ENCODE measurements at places on chromosomes 1 and 21.

DNA sequence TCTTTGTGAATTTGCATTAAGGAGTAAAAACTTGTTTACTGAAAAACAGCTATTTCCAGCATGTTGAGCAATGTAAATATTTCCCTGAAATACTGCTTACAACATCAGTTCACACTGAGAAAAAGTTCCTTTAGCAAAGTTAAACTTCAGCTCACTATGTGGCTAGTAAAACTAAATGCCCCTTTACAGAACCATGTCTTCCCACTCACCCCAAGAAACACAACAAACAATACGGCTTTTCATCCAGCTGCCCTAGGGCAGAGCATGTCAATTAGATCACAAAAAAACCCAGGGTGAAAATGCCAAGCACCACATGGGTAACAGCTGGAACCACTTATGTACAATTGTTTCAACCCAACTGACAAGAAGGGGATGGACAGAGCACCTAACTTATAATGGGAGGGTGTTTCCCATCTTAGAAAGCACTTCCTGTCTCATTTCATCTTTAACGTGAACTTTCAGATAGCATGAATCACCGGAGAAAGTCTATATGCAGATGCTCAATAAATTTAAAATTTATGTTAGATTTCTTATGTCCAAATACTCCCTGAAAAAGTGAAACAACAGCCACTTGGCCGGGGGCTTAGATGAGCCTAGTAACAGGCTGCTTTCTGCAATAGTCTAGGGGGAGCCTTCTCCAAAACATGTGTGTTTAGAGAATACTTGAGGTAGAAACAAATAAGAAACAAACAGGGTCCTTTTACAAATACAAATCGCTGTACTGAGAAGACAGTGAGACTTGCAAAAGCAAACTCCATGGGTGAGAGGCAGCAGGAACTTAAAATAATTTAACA, 6.6 kb downstream of the NID1 start:
- DNase-seq, result peak; percentile 74

DNA sequence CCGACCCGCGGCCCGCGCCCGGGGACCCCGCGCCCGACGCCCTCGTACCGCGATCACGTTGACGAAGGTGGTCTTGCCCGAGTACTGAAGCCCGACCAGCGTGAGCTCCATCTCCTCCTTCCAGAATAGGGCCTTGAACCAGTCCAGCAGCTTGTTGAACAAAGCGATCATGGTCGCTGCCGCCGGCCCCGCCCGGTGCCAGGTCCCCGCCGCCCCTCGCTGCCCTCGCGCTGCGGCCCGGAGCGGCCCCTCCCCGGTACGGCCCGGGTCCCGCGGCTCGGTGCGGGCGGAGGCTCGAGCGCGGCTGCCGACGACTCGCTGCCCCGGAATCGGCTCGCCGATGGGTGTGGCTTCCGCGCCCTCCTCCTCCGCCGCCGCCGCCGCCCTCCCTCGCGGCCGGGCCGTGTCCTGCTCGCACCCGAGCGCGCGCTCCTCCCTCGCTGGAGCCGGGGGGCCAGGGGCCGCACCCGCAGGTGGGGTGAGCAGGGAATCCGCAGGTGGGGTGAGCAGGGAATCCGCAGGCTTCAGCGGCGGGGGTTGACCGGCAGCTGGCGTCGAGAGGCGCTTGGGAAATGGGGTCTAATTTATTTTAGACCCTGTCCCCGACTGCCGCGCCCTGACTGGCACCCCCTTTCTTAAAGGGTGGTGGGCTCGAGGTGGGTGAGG, at the start of gene ARL8A:
Gene ARL8A, minus strand, starts transcription at position 336 of the 666 bp plus-strand sequence. Its CDS starts 165 bp downstream, at position 171.
- peak; percentile 67 for DNase-seq

DNA sequence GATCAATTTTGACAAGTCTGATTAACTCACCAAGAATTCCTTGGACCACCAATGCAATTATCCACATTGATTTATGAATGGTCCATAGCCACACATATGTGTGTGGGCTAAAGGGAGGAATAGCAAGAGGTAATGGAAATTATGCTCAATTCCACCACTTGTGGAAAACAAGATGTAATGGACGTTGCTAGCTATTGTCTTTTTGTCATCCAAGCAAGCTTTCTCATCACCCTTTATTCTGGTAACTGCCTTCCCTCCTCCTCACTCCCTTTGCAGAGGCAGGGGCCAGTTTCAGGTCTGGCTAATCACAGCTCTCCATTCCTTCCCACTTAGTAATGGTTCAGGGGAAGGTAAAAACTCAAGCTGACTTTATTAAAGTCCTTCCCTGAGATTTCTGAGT, 24.7 kb upstream of the RAB3GAP2 start:
- no peak for DNase-seq

DNA sequence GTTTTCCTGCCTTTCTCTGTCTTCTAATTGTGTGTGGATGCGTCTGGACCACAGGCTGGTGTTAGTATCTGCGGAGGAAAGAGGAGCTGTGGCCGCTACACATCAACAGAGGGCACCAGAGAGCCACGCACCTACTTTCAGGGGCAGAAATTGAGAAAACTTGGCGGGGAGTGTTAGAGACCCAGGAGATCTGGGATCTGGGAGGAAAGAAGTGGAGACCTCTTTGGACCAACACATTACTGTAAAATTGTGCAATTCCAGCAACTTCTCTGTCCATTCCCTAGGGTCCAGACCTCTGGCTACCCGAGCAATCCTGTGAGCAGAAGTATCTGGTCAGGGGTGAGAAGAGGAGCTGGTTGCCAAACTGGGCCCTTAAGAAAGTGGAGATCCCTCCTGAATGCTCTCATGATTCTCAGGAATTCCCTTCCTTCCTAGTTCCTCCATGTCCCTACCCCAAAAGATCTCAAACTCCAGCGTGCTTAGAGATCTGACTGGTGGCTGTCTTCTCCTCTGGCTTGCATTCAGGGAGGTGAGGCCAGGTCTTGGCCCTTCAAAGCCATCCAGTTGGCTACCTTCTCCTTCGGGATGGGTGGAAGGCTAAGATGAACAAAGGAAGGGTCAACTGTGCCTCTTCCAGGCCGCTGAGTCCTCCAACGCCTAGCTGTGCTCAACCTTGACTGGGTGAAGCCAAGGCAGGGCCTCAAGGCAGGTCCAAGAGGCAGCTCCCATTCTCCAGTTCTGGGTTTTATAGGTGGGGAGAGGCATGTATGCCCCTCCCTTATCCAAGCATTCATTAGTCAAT, 1.2 kb upstream of the KIRREL1 start:
- peak; percentile 40 for DNase-seq

DNA sequence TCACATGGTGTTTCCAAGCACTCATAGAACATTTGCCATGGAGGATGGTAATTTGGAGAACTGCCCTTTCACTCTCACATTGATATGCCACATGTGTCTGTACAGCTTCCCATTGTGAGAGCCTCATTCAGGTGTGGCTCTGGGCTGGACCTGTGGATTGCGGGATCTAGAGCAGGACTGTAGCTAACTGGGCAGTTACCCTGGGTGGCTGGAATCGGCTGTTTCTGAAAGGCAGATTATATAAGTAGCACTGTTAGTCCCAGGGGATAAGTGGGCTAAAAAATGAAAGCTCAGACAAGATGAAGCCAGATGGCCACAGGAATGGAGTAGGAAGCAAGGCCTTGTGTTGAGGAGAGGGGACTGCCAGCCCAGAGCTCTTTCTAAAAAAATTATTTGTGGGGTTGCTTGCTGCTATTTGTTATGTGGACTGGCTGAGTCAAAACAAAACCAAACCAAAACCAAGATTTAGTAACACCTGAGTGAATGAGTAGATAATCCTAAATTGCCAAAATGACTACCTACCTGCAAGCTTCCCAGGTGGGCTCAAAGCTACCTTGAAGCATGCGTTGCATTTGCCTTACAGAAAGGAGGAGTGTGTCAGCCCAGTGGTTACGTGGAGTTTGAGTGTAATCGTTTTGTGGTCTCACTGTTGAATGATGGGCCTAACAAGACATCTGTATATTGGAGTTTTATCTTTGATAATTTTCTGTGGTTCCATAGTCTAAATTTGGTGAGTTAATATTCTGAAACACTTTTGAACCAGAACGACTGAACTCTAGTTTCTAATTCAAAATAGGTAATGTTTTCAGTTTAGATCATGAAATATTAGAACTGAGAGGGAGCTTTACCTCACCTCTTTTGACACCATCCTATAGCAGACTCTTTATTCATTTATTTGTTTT, 58.0 kb downstream of the SDCCAG8 start:
- peak; percentile 91 for DNase-seq

- peak; percentile 66 for DNase-seq
Observed at GRCh38 chr1:160474392-160475242, 48.4 kb downstream of the SLAMF6 start.

DNA sequence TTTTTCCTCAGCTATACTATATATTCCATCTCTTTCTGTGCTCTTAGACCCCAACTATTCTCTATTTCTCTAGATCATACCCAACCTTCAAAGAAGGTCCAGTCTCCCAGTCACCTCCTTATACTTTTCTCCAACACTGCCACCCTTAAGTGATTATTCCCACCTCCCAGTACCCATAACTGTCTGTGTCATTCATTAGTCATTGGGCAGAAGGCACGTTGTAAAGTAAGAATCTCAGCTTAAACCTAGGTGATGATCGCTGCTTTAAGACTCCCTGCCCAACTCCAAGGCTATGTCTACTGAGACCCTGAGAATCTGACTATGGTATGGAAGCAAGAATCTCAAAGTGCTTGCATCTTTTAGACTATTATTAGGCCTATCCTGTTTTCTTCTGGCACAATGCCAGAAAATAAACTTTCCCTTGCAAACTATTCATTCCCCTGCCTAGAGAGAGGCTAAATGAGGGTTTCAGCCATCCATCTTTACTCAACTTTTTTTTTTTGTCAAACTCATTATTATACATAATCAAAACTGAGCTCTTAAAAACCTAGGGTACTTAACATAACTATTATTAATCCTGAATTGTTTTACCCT, 174.3 kb upstream of the DPT start:
- DNase-seq, result no peak

DNA sequence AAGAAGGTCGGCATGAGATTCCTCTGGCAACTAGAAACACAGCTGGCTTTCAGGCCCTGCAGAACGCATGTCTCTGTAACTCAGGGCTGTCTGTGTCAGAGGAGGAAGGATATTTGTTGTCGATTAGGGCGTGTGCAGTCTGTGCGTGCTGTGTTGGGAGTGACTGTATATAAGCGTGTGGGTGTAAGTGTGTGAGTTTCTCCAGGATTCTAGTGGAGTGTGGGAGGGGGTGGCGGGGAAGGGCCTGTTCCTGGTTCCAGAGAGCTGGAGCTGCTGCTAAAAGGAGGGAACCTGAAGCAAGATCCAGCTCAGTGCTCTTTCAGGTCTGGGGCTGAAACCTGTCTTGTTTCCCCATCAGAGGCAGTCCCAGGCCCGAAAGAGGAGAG, 74.3 kb downstream of the SLC16A1 start:
- no peak for DNase-seq

GRCh38 chr1:16032388-16033102, 10.7 kb downstream of the CLCNKA start:
- DNase-seq, result peak; percentile 82

DNA sequence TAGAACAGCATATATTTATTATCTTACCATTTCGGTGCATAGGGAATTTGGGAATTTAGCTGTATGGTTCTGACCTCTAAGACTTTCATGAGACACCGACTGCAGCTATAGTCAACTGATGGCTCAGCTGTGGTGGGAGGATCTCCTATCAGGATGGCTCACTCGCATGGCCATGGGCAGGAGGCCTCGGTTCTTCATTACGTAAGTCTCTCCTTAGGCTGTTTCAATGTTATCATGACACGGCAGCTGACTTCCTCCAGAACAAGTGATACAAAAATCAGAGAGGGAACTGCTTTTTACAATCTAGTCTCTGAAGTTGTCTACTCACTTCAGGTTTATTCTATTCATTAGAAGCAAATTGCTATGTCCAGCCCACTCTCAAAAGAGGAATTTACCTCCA, 13.3 kb upstream of the CAPN8 start:
- DNase-seq, result no peak

- no peak for DNase-seq
Observed at GRCh38 chr1:228310162-228310792, 96.4 kb downstream of the TRIM11 start.

- peak; percentile 95 for DNase-seq
Observed at GRCh38 chr21:25421321-25422028, 185.8 kb downstream of the MRPL39 start.

DNA sequence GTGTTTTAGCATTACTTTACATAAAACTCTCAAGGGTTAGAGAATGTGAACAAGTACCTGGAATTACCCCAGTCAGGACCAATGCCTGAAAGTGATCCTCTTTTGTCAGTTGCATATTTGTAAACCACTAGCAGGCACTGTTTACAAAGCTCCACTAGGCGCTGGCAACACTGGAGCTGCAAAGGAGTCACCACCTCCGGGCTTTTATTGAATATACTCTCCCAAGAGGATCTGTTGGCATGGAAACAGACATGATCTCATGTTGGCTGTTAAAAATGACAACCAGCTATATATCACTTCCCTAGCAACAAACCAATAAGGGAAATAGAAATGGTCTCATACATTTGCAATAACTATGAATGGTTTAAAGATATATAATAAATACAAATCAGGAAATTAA, 116.0 kb downstream of the TTLL7 start:
- DNase-seq, result peak; percentile 42

DNA sequence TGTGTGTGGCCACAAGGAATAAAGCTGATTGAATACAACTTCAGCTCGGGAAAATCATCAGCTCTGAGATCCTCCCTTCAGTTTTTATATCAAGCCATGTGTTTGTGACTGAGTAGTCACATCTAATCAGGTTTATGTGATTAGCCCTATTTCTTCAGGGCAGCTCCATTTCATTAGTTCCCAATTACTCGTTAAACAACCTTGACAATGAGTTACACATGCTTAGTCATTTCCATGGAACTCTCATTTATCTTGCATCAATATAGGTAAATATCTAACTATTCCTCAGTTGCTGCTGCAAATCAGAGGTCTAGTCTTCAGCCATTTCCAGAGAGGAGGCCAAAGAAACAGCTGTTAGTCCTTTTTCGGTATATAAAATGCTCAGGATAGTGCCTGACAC, 16.3 kb downstream of the CRB1 start:
- no peak for DNase-seq

DNA sequence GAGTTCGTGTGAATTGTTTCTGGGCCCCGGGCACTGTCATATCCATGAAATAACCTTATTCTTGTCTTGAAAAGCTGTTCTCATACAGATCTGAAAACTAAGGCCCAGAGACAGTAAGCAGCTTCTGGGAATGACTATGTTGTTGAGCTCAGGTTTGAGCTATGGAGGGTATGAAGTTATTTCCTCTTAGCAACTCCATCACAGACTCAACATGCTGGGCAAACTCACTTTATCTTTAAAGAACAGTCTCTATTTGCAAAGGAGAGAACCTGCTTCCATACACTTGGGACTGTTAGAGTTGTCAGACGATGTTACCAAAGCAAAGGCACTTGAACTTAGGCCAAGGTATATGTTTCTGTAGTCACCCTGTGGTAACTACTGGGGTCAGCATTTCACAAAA, 90.0 kb downstream of the GPR88 start:
- DNase-seq, result no peak

Measured in GM12865 (cell line).